ENCODE measurements at places on chromosomes 4 and X.

- H3K27me3 ChIP-seq, result no peaks in the 10 kb centered on the region
- H3K36me3 ChIP-seq, result no peaks in the 10 kb centered on the region
- H3K27ac ChIP-seq, result no peak overlapping the region
- DNase-seq, result no peak
- H3K4me1 ChIP-seq, result no peaks in the 10 kb centered on the region
Measured at GRCh38 chr4:74167585-74167984, 9.7 kb downstream of the MTHFD2L start.

GRCh38 chr4:110626532-110627153 is 3.8 kb upstream of the PITX2 start:
- no peak overlapping the region for H3K4me3 ChIP-seq
- H3K4me1 ChIP-seq, result peaks cover 8% of the 10 kb centered on the region
- H3K27me3 ChIP-seq, result peaks cover 81% of the 10 kb centered on the region

DNA sequence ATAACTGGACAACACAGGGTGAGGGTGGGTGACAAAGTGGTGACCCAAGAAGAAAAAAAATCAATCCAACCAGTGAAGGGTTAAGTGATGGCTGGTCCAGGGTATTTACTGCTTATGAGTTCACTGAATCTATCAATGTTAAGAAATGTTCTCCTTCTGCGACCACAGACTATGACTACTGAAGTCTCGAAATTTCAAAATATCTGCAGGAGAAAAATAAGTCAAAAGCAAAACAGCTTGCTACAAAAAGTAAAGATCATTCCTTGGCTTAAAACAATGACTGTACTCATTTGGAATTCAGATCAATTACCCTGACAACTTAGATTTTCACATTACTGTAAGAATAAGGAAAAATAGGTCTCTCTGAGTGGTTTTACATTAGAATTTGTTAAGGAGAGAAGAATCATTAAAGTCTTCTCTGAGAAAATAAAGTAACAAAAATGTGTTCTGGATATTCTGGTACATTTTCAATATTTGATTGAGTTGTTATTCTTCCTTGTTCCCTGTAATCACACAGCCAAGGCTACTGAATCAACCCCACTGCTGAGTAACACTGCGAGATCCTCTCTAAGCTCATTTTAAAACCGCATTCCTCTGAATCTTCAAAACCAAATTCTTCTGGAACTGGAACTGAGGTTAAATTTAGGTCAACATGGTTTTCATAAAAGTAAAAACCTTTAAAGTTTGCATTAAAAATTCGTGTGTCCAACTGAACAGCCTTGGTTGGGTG is 22.7 kb downstream of the SMPX start:
- H3K36me3 ChIP-seq, result no peaks in the 10 kb centered on the region
- no peak overlapping the region for H3K4me3 ChIP-seq
- no peak for DNase-seq
- H3K4me1 ChIP-seq, result no peaks in the 10 kb centered on the region

- H3K4me3 ChIP-seq, result no peak overlapping the region
- H3K27ac ChIP-seq, result no peak overlapping the region
- no peaks in the 10 kb centered on the region for H3K36me3 ChIP-seq
- no peaks in the 10 kb centered on the region for H3K4me1 ChIP-seq
- no peaks in the 10 kb centered on the region for H3K27me3 ChIP-seq
Measured at GRCh38 chr4:179597301-179597700, 2155.1 kb upstream of the AGA start.

DNA sequence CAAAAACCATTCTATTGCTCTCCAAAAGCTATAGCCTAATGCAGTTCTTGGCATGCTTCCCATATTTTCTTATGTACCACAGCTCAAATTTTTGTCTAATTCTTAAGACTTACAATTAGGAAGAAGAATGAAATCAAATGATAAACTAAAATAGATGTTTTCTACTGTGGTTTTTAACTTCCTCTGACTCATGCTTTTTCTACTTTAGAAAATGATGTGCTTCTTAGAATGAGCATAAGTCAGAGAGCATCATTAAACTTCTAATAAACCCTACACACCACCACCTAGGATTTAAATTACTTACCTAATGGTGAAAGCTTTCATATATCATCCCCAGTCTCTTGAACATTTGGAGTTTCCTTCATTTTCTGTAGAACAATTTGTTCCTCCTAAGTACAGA is 217.0 kb upstream of the NDST3 start:
- H3K36me3 ChIP-seq, result no peaks in the 10 kb centered on the region
- no peaks in the 10 kb centered on the region for H3K4me1 ChIP-seq
- no peak for DNase-seq
- H3K27me3 ChIP-seq, result no peaks in the 10 kb centered on the region

DNA sequence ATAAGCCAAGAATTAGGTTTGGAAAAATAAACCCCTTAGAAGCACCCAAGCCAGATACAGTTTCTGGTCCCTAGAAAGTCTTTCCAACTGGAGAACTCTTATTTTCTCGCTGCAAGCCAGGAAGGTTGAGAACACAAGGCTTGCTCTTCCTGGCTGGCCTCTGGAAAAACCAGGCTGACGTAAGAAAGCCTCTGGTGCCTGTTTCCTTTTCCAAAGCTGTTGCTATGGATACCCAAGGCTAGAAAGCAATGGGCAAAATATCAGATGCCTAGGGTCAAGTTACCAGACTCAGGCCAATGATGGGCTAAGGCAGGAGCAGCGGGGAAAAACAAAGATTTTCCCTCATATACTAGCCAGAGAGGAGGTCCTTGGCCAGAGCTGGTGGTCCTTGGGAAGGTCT is 281.6 kb downstream of the KLHL13 start:
- H3K27ac ChIP-seq, result no peak overlapping the region
- no peaks in the 10 kb centered on the region for H3K4me1 ChIP-seq
- no peaks in the 10 kb centered on the region for H3K27me3 ChIP-seq
- DNase-seq, result no peak

DNA sequence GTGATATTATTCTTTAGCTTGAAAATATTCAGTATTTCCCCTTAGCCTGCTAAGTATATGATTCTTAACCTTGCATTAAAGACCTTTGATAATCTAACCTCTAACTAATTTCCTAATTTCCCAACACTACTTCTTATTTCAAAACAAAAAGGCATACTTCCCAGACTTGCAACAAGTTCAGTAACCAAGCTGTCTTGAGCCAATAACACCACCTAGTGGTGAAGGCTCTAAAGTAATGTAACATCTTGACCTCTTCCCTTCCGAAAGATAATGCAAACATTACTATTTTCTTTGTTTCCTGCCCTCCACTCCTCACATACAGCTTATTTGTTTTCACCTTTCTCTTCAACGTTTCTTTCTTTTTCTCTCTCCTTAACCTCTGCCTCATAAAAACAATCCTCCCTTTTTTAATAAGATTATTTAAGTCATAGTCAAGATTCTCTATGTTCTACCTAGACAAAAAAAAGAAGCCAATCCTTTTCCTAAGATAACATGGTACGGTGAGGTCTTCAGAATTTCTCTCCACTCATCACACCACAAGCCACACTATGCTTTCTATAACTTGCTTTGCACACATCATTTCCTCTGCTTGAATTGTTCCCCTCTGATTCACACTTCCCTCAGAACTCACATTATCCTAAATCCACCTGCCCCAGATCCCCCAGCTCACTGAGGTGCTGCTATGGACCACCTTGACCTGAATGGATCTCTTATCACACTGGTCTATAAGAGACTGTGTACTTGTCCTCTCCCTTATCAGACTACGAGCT is 3.5 kb downstream of the FAT1 start:
- no peaks in the 10 kb centered on the region for H3K36me3 ChIP-seq
- peaks cover 6% of the 10 kb centered on the region for H3K4me1 ChIP-seq
- H3K27ac ChIP-seq, result no peak overlapping the region
- no peak for DNase-seq
- H3K4me3 ChIP-seq, result no peak overlapping the region

DNA sequence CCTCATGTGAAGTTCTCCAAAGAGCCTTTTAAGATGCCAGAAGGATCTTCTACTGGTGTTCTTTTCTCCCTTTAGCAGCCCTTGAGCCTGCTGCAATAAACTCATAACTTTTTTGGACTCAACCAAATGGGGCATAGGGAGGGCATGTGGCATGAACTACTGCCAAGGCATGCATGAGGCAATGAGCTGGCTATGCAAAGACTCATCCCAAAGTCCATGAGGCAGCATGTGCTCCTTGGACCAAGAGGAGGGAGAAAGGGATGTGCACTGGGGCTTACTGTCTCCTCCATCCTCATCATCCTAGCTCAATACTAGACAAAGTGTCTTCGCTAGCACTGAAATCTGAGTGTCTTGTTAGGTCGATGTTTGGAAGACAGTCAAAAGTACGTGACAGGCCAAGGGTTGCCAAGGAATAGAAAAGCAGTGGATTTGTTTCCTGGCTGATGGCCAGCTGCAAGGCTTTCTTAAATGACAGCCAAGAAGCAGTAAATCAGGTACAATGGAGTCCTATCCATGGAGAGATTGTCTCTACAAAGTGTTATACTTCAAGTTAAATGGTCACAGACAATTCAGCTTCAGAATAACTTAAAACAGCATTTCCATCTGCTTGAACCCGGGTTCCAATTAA is 44.5 kb upstream of the ATXN3L start:
- no peak overlapping the region for H3K4me3 ChIP-seq
- DNase-seq, result no peak
- H3K27ac ChIP-seq, result no peak overlapping the region

GRCh38 chr4:54941994-54942552 is 183.3 kb downstream of the KDR start:
- H3K4me1 ChIP-seq, result no peaks in the 10 kb centered on the region
- no peak overlapping the region for H3K27ac ChIP-seq
- no peak for DNase-seq
- no peaks in the 10 kb centered on the region for H3K27me3 ChIP-seq
- no peaks in the 10 kb centered on the region for H3K36me3 ChIP-seq

GRCh38 chrX:12315526-12315925 is 177.3 kb downstream of the FRMPD4 start:
- no peak overlapping the region for H3K4me3 ChIP-seq
- no peaks in the 10 kb centered on the region for H3K27me3 ChIP-seq
- no peaks in the 10 kb centered on the region for H3K4me1 ChIP-seq
- no peak overlapping the region for H3K27ac ChIP-seq

DNA sequence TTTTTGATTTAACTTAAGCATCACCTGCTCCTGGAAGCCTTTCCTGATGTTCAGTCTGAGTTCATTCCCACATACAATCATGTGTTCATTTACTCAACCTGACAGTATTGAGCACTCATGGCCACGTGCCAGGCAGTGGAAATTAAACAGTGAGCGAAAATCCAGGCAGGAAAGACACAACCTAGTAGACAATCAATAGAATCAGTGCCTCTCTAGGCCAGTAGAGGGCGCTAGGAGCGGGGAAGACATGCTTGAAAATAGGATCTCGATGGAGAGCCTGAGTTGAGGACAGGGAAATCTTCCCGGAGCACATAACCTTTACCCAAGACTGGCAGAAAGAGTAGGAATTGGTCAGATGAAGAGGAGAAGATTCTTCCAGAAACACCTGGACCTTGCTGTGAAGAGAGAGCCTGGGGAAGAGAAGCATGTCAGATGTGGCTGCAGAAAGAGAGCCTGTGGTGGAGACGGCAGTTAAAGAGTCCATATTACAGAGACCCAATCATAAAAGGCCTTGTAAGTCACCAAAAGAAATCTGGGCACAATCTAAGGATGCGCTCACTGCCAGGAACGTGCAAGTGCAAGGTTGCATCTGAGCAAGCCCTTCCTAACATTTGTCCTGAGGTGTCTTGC is 103.5 kb downstream of the LDB2 start:
- H3K4me1 ChIP-seq, result peaks cover 1% of the 10 kb centered on the region
- DNase-seq, result peak; percentile 58
- no peak overlapping the region for H3K27ac ChIP-seq
- no peak overlapping the region for H3K4me3 ChIP-seq
- no peaks in the 10 kb centered on the region for H3K27me3 ChIP-seq
- no peaks in the 10 kb centered on the region for H3K36me3 ChIP-seq

- no peaks in the 10 kb centered on the region for H3K4me1 ChIP-seq
- no peak overlapping the region for H3K4me3 ChIP-seq
- no peaks in the 10 kb centered on the region for H3K36me3 ChIP-seq
- DNase-seq, result no peak
- H3K27me3 ChIP-seq, result no peaks in the 10 kb centered on the region
- no peak overlapping the region for H3K27ac ChIP-seq
Measured at GRCh38 chr4:4837316-4837715, 22.1 kb upstream of the MSX1 start.

GRCh38 chr4:188620608-188621007 is 481.4 kb downstream of the TRIML1 start:
- H3K4me3 ChIP-seq, result no peak overlapping the region
- H3K27ac ChIP-seq, result no peak overlapping the region
- no peak for DNase-seq

GRCh38 chr4:107658400-107659336 is 61.4 kb downstream of the PAPSS1 start:
- no peaks in the 10 kb centered on the region for H3K27me3 ChIP-seq
- H3K4me3 ChIP-seq, result no peak overlapping the region
- H3K4me1 ChIP-seq, result no peaks in the 10 kb centered on the region
- H3K36me3 ChIP-seq, result no peaks in the 10 kb centered on the region
- no peak overlapping the region for H3K27ac ChIP-seq
- DNase-seq, result no peak

DNA sequence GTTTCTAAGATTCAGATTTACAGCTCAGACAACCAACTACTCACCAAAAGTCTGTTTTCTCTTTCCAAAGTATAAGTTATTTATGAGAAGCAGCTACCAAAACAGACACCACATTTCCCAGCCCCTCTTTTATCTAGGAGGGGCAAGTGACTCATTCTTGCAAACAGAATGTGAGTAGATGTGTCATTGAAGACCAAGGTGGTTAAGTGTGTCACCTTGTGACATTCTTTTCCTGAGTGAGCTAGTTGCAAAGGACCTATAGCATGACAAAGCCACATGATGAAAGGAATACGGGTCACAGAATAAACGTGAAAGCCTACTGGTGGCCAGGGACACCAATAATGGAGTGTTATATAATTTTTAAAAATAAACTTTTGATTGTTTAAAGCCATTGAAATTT is 50.0 kb downstream of the SLC7A11 start:
- DNase-seq, result no peak
- H3K27me3 ChIP-seq, result no peaks in the 10 kb centered on the region
- H3K4me1 ChIP-seq, result no peaks in the 10 kb centered on the region
- no peak overlapping the region for H3K4me3 ChIP-seq
- no peaks in the 10 kb centered on the region for H3K36me3 ChIP-seq

- H3K4me1 ChIP-seq, result no peaks in the 10 kb centered on the region
- H3K27ac ChIP-seq, result no peak overlapping the region
- H3K36me3 ChIP-seq, result no peaks in the 10 kb centered on the region
- no peak overlapping the region for H3K4me3 ChIP-seq
- no peak for DNase-seq
Measured at GRCh38 chrX:43822014-43822413, 60.2 kb downstream of the MAOB start.

- peaks cover 5% of the 10 kb centered on the region for H3K4me1 ChIP-seq
- no peak overlapping the region for H3K27ac ChIP-seq
- H3K4me3 ChIP-seq, result no peak overlapping the region
- H3K36me3 ChIP-seq, result no peaks in the 10 kb centered on the region
Measured at GRCh38 chr4:3303923-3304710, 11.3 kb downstream of the RGS12 start.

DNA sequence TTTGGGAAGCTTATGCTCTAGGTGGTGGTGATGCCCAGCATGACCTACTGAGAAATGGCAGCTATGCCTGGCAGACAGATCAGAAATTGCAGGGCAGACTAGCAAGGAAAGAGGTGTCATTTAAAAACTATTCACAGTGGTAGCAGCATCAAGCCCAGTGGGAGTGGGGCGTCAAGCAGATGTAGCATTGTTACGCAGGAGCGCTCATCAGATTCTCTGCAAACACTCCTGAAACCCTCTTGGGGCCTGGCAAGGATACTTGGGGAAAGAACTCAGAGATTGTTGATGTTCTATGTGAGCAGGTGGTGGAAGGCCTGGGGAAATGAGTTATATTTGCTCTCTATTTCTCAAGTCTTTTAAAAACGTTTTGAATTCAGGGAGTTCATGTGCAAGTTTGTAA is 437.6 kb downstream of the RAPGEF2 start:
- H3K4me3 ChIP-seq, result no peak overlapping the region
- H3K27me3 ChIP-seq, result no peaks in the 10 kb centered on the region
- H3K27ac ChIP-seq, result no peak overlapping the region

Data from iPS DF 6.9 (cell line).